ENCODE measurements at places on chromosomes 13 and 19.

DNA sequence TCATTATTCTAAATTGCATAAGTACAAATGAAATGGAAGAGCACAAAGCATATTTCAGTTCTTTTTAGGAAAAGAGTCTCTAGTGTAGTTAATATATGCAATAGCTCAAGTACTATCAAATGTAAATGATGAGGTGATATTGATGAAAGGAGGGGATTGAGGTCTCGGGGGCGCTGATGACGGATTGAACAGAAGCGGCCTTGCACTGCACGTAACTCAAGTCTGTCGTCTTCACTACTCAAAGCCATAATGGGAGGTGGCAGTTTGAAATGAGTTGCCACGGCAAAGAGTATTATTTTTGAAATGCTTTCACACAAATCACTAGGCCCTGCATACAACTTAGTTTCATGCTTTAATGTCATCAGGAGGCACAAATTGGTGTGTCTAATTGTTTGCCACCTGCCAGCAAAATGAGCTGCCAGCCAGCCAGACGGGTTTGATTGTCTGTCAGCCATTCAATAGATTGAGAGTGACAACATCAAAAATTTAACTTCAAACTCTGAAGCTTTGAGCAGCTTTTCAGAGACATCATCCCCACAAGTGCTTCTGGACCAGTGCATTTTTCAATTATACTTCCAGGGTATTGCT is 256.6 kb downstream of the NBEA start:
- no peak for DNase-seq

DNA sequence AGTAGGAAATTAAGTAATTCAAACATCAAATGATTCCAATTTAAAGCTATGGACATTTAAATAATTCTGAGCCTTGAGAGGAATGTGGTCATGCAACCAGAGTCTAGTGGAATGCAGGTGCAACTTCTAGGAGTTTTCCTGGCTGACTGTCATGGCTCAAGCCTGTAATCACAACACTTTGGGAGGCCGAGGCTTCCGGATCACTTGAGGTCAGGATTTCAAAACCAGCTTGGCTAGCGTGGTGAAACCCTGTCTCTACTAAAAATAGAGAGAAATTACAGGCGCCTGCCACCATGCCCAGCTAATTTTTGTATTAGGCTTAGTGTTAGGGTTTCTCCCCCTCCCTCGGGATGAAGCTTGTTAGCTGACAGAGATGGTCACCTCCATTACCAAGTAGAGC is 6.4 kb downstream of the ZNF808 start:
- no peak for DNase-seq

GRCh38 chr19:40862333-40862732 is 12.1 kb upstream of the CYP2A6 start:
- no peak for DNase-seq

- DNase-seq, result no peak
These were observed 919 bp downstream of the VAV1 start for GRCh38 chr19:6773323-6773931.

DNA sequence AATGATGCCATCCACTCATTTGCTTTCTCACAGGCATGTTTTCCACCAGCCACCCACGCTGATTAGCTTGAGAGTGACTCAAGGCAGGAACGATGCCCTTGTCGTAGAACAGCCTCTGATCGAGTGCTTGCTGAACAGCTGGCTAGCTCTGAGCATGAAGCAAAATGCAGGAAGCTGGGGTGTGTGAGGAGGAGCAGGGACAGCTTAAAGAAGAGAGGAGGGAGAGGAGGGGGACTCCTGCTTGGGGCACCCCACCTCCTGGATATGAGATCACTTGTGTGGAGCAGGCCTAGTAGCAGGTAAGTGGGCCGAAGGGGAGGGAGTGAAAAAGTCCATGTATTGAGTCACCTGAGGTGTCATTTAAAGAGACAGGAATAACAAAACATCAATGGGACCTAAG is 48.8 kb downstream of the IRS2 start:
- no peak for DNase-seq

- DNase-seq, result peak; percentile 80
These were observed 188.8 kb downstream of the TSHZ3 start for GRCh38 chr19:31160336-31160926.

- DNase-seq, result peak; percentile 12
These were observed 3.1 kb upstream of the CCDC70 start for GRCh38 chr13:51858433-51859247.

GRCh38 chr19:47729799-47730520 is 15.4 kb upstream of the NOP53 start:
- no peak for DNase-seq

DNA sequence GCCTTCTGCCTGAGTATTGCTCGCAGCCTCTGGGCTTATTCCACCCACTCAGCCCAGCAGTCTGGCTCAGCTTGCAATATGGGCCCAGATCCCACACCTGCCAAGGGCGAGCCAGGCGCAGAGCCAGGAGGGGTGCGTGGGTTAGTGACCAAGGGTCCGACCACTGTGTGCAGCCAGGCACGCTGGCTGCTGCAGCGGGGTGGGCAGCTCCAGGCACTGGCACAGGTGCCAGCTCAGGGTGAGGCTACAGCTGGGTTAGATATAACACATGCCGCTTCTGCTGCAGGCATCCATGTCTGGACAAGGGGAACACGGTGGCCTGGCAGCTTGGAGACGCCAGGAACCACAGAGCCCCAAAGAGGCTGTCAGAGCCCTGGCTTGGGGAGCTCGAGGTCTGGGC is 12.6 kb upstream of the URAD start:
- DNase-seq, result no peak

DNA sequence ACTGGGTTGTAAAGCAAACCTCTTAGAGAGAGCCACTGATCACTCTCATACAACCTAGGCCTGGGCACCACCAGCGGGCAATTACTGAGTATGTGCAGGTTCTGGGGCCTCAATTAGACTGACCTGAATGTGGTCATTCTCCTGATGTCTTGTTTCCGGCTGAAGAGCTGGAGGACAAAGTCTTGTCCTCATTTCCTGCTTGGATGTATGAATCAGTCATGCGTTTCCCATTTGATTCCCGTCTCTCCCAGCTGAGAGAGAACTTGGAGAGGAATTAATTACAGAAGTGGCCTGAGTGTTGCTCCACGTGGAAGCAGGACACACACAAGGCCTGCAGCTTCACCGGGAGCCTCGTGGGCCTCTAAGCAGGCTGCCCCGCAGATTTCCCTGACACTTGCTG is 799.3 kb upstream of the ARGLU1 start:
- DNase-seq, result no peak

DNA sequence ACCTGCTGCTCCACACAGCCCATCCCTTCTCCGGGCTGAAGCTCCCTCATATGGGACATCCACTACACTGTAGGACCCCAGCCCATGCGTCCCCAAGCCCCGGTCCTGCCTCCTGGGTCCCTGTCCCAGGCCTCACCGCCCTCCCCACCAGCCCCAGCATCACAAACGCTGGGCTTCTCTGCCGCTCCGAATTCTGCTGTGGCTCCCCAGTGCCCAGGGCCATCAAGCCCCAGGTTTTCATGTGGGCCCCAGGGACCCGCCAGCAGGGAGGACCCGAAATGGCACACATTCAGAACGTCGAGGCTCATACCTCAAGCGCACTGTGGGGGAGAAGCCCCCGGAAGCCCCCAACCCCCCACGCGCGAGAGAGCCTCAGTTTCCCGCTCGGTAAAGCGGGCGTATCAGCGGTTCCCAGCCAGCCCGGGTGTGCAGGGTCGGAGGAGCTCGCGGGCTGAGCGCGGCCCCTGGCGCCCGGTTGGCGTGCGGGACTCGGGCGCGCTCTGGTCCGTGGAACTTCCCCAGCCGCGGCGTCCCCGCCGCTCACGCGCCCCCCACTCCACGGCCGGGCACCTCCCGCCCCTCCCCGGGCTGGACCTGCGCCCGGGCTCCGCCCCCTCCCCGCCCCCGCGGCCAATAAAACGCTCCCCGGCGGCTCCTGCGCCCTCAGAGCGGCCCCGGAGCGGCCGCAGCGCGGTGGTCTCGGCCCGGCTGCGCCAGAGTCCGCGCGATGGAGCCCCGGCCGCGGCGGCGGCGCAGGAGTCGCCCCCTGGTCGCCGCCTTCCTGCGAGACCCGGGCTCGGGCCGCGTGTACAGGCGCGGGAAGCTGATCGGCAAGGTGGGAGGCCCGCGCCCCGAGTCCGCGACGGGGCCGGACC is at the start of gene PLK5:
Gene PLK5, plus strand, starts transcription at position 666 of the 875 bp plus-strand sequence. CDS start 2,920 bp downstream, outside the sequence.
- DNase-seq, result no peak

- peak; percentile 7 for DNase-seq
These were observed 33.3 kb downstream of the BLOC1S3 start for GRCh38 chr19:45211751-45212381.

GRCh38 chr13:60647547-60647946 is 250.5 kb downstream of the TDRD3 start:
- no peak for DNase-seq

- DNase-seq, result no peak
These were observed 718 bp downstream of the ACTN4 start for GRCh38 chr19:38647966-38648768.

DNA sequence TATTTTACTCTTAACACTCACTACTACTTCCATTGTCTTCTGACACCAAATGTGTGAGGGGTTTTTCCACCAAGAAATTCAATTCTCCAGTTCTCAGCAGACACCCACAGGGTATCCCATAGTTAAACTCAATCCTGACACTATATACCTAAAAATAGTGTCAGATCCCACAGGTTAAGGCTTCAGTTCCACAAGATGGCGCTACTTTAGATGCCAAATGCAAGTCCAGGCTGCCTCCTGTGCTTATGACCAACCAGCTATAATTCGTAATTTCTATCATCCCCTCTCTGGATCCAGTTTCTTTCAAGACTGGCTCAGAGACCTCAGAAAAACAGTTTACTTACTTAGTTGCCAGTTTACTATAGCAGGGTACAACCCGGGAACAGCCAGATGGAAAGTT is 1146.2 kb upstream of the SPRY2 start:
- DNase-seq, result peak; percentile 81

- peak; percentile 72 for DNase-seq
These were observed 73.0 kb upstream of the OXGR1 start for GRCh38 chr13:97067017-97067895.

DNA sequence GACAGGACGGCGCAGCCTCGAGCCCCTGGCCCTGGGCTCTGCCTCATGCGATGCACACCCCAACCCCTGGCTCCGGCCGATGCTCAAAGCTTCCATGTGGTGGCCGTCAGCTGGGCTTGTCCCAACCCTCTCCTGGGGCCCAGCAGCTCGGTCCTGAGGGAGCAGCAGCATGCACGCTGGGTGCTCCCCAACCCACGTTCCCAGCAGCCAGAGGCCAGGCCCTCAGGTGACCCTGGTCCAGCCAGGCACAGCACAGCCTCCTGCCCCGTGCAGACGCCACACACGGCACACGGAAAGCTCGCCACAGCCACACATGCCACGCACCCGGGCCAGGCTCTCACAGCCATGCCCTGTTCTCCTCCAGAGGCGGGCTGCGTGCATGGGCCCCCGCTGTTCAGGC is 60.7 kb downstream of the IER2 start:
- no peak for DNase-seq
